ENCODE measurements at places on chromosomes 16 and 17.

GRCh38 chr16:84281074-84281473, 13.6 kb upstream of the WFDC1 start:
- no peak for DNase-seq

GRCh38 chr16:26995522-26995921, 71.2 kb upstream of the C16orf82 start:
- no peak for DNase-seq

- no peak for DNase-seq
Observed at GRCh38 chr16:74747-75334, 2.4 kb upstream of the RHBDF1 start.

- DNase-seq = no peak
Observed at GRCh38 chr17:7552621-7553051, 3.8 kb downstream of the TNFSF12 start.

DNA sequence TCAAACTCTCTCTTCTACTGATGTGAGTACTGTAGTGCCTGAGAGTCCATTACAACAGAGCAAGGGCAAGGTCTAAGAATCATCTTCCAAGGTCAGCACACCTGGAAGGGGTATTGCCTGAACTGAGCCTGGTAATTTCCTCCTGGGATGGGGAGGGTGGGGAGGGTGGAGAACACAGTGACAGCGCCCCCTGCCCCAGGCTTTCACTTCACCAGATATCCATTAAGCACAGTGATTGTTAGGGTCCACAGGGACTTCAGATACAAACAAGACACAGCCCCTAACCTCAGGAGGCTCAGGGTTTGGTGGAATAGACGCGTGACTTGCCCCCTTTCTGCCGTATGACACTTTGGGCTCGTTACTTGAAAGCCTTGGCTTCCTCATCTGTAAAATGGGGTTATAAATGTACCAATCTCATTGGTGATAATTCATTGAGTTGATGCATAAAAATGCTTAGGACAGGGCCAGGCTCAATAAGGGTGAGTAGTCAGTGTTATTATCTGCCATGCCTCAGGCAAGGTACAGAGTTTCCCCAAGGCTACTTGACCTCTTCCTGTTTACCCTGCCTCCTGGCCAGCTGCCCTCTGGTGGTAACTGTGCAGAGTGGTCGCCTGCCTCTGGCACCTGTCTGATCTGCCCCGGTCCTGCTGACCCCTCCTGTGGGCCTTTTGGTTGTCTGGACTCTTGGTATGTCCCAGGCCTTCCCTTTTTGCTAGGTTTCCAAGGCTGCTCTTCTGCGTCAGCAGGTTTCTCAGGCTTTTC, 13.1 kb upstream of the BRD7 start:
- no peak for DNase-seq

- no peak for DNase-seq
Observed at GRCh38 chr16:9399573-9399972, 308.1 kb downstream of the HAPSTR1 start.

- no peak for DNase-seq
Observed at GRCh38 chr17:44204441-44204882, 4.8 kb upstream of the ATXN7L3 start.
